ENCODE measurements at places on chromosomes 4 and X.

DNA sequence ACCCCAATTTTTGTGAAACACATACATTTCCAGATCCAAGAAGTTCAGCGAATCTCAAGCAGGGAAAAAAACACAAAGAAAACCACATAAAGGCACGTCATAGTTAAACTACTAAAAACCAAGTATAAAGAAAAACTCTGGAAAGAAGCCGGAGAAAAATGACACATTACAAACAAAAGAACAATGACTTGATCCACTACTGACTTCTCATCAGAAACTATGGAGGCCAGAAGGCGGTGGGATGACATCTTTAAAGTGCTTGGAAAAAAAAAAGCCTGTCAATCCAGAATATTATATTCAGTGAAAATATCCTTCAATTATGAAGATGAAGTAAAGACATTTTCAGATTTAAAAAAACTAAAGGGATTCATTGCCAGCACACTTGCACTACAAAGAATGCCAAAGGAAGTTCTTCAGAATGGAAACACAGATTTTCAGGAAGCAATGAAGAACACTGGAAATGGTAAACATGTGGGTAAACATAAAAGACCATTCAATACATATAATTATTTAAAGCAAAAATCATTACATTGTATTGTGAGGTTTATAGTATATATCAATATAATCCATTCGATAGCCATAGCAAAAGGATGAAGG lies 32.6 kb upstream of the PPP2R2C start:
- no peak for DNase-seq

GRCh38 chrX:18674417-18674787 lies 2.5 kb upstream of the RS1 start:
- DNase-seq = no peak

DNA sequence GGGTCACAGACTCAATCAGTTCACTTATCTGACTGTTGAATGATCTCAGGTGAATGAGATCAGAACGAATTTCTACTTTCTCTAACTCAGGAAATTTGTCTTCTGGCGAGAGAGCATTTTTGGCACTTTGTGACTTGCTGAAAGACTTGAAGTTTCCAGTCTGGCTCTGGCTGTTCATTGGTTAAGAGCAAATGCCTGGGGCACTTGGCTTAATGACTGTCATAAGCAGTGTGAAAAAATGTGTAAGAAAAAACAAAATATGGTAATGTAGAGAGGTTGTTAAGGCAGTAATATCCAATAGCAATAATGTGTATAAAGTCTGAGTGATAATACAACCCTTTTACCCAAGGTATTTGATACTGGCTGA lies 71.3 kb upstream of the PGRMC2 start:
- no peak for DNase-seq

DNA sequence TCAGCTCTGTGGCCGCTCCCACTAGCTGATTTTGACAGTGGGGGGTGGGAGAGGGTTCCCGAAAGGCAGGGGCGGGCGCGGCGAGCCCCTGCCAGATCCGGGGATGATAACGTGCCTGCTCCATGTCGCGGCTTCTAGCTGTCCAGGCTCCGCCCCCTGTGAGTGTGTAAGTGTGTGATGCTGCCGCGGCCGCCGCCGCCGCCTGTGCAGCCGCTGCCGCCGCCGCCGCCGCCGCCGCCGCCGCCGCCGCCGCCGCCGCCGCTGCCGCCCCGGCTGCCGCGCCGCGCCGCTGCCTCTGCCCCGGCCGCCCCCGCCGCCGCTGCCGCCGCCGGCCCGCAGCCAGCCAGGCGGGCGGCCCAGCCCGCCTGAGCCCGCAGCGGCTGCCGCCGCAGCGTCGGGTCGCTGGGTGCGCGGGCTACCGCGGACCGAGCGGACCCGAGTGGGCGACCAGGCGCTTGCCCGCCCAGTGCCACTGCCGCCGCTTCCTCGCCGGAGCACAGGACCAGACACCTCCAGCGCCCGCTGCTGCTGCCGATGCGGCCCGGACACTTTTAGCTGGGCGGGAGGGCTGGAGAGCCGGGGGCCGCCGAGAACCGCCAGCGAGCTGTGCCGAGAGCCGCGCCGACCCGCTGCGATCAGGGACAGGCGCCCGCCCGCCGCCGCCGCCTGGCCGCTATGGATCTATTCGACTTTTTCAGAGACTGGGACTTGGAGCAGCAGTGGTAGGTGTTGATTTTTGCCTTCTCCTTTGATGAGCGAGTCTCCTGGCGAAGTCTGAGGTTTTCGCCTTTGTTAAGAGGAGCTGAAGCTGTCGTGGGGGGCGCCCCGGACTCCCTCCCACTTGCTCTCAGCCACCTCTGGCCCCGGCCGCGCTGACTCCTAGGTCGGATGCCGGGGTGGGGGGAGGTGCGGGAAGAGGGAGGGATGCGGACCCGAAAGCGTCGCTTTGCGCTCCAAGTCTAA lies at the start of gene AFF2:
Gene AFF2, plus strand, starts transcription at position 195 of the 963 bp plus-strand sequence. Its CDS starts 481 bp downstream, at position 676.
- DNase-seq = peak; percentile 76

DNA sequence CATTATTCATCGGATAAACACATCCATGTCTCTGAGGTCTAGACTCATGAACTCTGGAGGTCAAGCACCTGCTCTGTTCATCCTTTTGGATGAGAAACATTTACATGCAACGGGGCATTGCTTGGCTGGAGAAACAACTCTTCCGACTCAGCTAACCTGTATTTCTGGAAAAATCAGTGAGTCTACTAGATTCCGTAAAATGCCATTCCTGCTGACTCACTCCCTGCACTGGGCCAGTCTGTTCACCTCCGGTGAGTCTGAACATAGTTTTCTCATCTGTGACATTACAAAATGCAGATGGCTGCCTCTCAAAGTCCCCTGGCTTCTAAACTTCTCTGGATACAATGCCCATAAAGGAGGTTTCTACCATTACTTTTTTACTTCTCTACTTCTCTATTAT lies 185.7 kb upstream of the HS3ST1 start:
- no peak for DNase-seq

DNA sequence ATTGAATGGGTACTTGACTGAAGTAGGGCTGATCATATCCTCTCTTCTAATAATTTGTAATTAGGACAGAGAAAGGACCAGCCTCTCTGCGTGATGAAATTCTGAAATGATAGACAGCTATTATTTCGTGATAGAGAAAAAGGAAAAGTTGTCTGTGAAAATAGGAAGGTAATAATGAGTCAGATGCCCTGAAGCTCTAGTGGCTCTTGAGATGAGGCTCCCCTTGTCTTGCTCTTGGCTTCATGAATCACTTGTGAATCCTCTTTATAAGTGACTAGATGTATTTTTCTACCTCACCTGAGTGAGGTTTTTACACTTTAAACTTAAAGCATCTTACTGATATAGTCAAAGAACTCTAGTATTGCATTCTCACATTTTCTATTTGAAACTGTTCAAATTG lies 888.9 kb downstream of the PCDH18 start:
- DNase-seq = no peak

GRCh38 chr4:10722957-10723356 lies 38.4 kb upstream of the CLNK start:
- DNase-seq = peak; percentile 19

GRCh38 chrX:352181-352580 lies 33.6 kb upstream of the GTPBP6 start:
- DNase-seq = no peak

DNA sequence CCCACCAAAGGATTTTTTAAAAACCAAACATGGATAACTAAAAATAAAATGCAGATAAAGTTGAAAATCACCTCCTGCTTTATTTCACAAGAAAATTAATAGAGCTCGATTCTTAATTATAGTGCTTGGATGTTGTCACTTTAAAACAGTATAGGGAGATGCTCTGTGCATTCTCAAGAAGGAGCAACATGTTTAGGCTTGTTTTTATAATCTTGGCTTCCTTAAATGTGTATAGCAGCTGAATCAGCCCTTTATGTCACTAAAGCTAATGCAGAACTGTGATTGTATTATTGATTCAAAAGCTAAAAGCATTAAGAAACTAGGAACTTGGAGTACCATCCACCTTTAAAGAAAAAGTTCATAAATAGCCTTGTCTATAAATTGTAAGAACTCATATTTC lies 12.9 kb downstream of the UTP3 start:
- DNase-seq = no peak

GRCh38 chr4:147731580-147732517 lies at the start of gene ARHGAP10:
Gene ARHGAP10 (plus strand): TSS chr4:147732088. CDS start chr4:147732302, 214 bp downstream.
- peak; percentile 69 for DNase-seq

- no peak for DNase-seq
These were observed 90.4 kb upstream of the CITED1 start for GRCh38 chrX:72396117-72396516.

- DNase-seq = no peak
These were observed 54.4 kb upstream of the KLF3 start for GRCh38 chr4:38609614-38610013.

DNA sequence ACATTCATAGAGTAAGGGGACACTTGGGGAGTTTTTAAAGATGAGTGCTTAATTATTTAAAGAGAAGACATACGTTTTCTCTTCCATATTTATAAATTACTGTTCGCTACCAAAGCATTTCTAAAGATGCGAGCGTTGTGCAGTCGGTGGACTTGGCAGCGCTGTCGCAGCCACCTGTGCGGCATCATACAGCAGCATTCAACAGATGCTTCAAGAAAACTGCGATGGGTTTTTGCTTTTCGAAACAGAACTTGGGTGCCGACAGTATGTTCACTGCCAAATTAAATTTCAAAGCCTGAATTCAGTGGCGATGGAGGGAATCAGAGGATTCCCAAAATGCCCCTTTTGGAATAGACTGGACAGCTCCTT lies 1.6 kb upstream of the HTR2C start:
- DNase-seq = no peak

DNA sequence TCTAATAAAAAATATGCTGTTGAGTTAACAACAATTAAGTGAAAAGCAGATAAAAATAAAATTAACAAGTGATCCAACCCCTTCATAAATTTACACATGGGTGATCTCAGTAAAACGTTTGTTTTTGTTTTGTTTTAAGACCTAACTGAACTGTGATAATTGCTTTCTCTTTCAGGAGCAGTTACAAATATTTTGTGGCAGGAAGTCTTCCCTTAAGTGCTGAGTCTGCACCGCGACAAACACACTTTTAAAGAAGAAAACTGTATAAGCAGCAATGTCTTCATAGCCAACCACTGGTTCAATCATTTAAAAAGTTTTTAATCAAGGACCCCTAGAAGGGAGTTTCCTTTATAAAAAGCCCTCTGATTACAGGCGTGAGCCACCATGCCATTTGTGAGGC lies 53.7 kb upstream of the NFKB1 start:
- peak; percentile 72 for DNase-seq

GRCh38 chr4:142372530-142373260 lies 473.4 kb downstream of the INPP4B start:
- DNase-seq = no peak

- no peak for DNase-seq
These were observed 178.7 kb upstream of the IL15 start for GRCh38 chr4:141457653-141458052.

DNA sequence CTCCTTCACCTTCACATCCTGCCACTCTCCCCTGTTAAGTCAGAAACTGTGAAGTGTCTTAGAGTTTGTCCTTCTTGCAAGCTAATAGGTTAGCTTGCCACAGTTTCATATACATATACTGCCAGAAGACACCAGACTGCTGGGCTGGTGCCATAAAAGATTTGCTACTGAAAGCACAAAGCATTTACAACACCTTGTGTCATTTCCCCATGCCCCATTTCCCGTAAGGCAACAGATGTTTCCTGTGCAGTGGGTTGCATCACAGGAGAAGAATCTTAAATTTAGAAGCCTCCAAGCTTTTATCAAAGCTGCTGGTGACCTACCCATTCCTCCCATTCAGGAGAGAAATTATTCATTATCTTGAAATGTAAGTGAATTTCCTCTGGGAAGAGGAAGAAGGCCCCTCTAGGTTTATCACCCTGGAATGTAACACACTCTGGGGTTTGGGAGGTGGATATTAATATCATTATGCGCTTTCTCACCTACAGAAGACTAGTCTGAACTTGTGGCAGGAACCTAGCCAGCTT lies 34.5 kb upstream of the RAB33B start:
- peak; percentile 99 for DNase-seq

GRCh38 chr4:8882239-8882638 lies 10.6 kb upstream of the HMX1 start:
- no peak for DNase-seq

DNA sequence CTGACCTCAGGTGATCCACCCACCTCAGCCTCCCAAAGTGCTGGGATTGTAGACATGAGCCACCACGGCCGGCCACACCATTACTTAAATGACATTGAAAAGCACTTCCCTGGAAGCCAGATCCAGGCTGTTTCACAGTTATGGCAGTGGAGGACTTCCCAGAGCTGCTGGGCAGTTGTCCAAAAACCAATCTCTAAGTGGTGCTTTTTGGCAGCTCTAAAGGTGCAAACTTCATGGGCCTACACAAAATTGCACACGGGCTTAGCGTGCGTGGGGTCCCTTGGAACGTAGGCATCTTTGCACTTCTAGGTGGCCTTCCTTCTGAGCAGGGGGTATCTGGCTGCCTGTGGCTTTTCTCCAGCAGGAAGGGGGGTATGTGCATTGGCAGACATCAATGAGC lies 172.3 kb downstream of the SHOX start:
- no peak for DNase-seq

DNA sequence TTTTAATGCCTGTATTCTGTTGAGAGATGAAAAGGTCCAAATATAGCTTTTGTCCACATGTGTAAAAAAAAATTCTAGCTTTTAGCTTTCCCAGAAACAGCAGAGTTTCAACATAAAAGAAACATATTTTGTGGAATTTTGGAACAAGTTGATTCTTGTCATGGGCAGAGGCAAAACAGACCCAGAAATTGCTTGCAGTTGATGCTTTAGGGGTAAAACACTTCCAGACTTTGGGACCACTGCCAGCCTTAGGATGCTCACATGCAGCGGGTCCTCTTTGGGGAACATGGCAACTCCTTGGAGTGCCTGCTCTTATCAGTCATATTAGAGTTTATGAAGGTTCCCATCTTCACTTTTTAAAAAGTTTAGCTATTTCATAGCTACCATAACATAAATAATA lies 30.4 kb downstream of the DCLK2 start:
- DNase-seq = no peak

Measured in common myeloid progenitor, CD34-positive (primary cell).